ENCODE measurements at places on chromosomes 6 and 20.

DNA sequence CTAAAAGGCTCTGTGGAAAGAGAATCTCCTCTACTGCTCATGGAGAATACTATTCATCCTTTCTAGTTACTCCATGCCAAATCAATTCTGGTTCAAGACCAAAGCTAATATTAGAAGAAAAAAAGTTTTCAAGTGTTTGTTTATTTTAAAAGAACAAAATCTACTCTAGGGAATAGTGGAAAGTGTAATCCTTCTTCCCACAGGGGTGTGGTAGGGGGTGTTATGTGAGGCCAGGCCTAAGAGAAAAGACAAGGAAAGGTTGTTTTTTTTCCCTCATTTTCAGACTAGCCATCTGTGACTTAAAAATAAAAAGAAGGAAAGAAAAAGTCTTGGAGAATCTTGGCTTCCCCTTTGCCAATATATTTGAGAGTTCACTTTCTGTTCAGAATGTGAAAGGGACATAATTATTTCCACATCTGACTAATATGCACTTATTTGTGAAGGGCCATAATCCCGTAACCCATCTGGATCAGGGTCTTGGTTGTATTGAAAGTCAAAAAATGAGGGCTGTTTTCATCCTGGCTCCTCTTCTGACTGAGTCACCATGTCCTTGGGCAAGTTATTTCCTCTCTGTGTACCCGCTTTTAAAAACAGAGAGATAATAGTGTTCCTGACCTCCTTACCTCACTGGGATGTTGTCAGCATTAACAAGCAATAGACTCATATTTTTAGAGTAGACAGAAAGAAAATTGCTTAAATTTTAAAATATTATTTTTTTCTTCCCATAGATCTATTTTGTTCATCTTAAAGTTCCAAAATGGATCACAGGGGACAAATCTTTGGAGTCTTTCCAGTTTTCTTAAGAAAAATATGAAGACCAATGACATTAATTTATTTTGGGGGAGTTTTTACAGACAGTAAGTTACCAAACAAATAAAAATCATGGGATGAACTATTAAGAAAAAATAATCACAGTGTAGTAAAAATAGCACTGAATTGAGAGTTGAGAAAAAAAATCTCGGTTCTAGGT, 233.7 kb downstream of the IBTK start:
- peak; percentile 33 for DNase-seq

DNA sequence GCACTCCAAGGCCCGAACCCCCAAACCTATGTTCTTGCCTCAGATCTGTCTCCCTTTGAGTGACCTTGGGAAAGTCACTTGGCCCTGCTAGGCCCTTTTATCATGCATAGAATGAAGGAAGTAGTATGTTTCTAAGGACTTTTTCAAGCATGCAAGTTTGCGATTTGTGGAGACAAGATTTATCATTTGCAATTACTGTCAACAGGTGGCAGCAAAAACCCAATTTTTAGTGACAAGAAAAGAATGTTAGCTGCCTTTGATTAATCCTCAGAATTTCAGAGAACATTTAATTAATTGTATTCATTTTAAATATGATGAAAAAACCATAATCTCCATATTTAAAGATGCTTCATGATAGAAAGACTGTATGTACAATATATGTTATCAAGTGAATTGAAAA, 28.3 kb upstream of the PREP start:
- DNase-seq, result no peak

- DNase-seq, result no peak
Measured at GRCh38 chr6:348860-349396, 42.6 kb upstream of the IRF4 start.

- no peak for DNase-seq
Measured at GRCh38 chr20:8367689-8368088, 235.6 kb downstream of the PLCB1 start.

GRCh38 chr6:157385482-157385881, 4.5 kb downstream of the ZDHHC14 start:
- DNase-seq, result no peak

GRCh38 chr6:132084811-132085509, 133.8 kb upstream of the CCN2 start:
- DNase-seq, result no peak

DNA sequence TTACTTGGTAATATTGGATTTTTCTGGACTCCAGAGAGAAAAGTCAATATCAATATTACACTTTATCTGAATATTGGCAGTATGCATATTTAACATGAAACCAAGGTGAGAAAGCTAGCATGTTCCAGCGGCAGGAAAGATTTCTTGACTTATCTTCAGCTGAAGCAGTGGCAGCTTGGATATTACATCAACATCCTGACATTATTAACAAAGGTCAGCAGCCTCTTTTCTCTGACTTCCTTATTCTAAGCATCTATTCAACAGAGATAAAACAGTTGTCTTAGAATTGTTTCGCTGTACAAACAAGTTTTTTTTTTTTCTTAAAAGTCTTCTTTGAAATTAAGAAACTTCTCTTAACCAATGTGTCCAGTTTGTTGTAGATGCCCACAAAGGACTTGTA, 11.8 kb downstream of the DCBLD1 start:
- no peak for DNase-seq

DNA sequence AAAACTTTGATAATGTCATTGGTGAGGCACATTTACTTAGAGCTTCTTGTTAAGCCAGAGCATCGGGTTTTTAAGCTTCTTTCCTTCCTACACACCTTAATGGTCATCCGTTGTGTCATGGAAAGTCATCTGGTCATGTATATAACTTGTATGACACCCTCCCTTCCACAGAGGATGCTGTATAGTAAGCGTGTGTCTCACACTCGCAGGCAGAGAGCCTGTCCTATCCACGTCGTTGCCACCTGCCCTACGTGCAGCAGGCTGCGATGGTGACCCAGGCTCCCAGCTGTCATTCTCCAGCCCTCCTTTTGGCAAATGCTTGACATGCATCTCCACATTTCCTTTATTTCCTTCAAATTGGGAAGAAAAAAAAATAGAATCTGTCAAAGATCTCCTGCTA, 85.6 kb downstream of the MYB start:
- no peak for DNase-seq

DNA sequence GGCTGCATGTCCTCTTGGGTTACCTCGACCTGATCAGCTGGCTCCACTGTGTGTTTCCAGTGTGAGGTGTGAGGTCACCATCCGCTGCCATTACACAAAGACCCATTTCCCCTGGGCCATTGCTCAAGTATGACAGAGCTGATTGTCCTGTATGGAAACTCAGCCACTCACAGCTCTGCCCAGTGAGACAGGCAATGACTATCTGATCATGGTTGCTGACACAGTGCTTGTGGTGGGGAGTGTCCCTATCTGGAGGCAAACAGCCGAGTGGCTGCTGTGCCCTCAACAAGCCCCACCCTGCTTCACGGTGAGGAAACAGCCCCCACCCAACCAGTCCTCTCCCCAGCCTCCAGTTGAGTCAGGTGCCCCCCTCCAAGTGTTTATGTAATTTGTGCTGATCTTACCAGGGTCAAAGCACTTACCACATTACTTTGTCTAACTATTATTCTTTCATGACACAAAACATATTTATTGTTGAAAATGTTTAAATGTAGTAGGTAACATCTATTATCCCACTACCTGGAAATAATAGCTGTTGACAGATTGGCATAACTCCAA, 11.7 kb upstream of the MAPK13 start:
- DNase-seq, result no peak

- DNase-seq, result no peak
Measured at GRCh38 chr6:3592371-3592941, 135.6 kb upstream of the SLC22A23 start.

- DNase-seq, result no peak
Measured at GRCh38 chr6:52502306-52503029, 74.4 kb downstream of the TRAM2 start.

DNA sequence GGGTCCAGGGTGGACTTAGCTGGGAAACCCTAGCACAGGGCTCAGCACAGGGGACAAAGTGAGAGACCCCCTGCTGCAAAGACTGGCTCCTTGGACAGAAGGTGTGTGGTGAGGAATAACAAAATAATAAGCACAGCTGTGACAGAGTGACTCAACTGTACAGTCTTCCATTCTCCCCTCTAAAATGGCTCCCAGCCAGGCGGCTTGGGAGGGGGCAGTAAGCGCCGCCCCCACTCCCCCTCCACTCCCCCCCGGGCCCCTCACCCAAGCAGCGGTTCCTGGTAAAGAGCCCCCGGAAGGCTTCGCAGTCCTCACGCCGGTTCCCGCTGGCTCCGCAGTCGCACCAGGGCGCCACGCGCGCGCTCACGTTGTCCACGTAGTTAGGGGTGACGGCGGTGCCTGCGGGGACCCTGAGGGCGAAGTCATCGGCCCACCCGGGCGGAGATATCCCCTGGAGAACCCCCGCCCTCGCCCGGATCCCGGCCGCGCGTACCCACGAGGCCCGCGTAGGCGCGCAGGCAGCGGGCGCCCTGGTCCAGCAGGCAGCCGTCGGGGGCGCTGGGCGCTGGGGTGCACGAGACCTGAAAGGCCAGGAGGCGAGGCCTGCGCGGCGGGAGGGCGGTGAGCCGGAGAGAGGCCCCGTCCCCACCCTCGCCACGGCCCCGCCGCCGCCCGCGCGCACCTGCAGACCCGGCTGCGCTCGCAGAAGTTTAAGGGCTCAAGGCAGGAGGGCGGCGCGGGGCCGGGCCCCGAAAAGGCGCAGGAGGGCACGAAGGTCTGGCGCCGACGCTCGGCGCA, 2.7 kb downstream of the GFRA4 start:
- no peak for DNase-seq

DNA sequence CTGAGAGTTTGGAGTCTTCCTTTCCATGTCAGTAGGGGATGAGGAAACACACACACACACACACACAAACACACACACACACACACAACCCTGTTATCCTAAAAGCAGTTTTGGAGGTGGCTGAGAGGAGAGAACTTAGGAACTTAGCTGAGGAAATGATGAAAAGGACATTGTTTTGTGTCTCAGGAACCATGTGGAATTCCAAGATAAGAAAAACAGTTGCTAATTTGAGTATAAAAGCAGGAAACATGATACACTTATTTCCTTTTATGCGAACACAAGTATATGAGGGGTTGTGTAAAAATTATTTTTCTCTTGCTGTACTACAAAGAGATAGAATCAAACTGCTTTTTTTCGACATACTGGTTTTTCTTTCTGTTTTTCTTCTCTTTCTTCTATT, at the start of gene MYCT1:
Gene MYCT1, plus strand, starts transcription at position 264 of the 400 bp plus-strand sequence. Its CDS starts 6 bp downstream, at position 270.
- no peak for DNase-seq

- DNase-seq, result no peak
Measured at GRCh38 chr6:36335465-36336207, 1.1 kb downstream of the BNIP5 start.

DNA sequence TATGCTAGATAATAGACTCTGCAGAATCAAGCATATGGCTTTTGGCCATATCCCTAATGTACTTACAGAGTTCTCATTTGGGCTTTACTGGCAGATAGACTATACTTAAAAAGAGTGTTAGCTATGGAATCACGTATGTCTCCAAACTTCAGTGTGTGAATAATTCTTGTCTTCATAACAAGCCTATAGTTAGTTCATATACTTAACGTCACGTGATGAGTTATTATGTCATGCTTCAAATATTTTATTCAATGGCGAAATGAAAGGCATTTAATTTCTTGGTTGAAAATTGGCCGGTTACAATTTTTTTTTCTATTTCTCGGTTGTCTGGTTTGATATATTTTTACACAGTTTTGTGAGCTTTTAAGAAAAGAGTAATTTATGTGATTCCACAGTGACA, 62.7 kb downstream of the MEI4 start:
- DNase-seq, result no peak

DNA sequence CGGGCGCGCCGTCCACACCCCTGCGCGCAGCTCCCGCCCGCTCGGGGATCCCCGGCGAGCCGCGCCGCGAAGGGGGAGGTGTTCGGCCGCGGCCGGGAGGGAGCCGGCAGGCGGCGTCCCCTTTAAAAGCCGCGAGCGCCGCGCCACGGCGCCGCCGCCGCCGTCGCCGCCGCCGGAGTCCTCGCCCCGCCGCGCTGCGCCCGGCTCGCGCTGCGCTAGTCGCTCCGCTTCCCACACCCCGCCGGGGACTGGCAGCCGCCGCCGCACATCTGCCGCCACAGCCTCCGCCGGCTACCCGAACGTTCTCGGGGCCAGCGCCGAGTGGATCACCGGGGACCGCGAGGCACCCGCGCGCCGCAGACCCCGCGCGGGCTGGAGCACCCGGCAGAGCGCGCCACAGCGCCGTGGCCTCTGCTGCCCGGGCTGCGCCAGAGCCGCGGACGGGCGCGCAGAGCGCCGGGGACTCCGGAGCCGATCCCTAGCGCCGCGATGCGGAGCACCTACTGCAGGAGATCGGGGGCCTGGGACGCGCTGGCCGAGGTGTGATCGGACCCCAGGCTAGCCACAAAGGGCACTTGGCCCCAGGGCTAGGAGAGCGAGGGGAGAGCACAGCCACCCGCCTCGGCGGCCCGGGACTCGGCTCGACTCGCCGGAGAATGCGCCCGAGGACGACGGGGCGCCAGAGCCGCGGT, at the start of gene BMP2:
Gene BMP2, plus strand, starts transcription at position 151 of the 692 bp plus-strand sequence. CDS start 2,441 bp downstream, outside the sequence.
- peak; percentile 18 for DNase-seq

- no peak for DNase-seq
Measured at GRCh38 chr20:1310071-1310470, 18.9 kb downstream of the SDCBP2 start.

GRCh38 chr6:157029980-157030690, 253.0 kb downstream of the ARID1B start:
- no peak for DNase-seq

DNA sequence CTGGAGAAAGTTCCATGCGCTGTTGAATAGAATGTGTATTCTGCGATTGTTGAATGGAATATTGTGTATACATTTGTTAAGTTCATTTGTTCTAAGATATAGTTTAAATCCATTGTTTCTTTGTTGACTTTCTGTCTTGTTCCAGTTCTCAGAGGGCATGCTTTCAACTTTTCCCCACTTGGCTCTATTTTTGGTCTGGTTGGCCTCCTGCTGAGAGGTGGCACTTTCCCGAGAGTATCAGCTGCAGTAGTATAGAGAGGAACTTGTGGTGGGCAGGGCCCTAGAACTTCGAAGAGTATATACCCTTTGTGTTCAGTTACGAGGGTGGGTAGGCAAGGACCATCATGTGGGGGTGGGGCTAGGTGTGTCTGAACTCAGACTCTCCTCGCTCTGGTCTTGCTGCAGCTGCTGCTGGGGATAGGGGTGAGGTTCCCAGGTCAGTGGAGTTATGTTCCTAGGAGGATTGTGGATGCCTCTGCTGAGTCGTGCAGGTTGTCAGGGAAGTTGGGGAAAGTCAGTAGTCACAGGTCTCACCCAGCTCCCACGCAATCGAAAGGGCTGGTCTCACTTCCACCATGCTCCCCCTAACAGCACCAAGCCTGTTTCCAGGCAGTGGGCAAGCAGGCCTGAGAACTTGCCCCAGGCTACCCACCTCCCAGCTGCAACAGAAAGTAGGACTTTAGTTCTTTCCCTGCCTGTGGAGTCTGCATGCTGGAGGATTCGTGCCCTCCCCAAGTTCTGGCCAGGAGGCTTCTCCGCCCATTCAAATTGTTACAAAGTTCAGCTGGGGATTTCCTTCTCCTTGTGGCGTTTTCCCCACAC, 118.9 kb upstream of the SSTR4 start:
- DNase-seq, result no peak

- DNase-seq, result no peak
Measured at GRCh38 chr20:63220696-63221399, 4.9 kb upstream of the YTHDF1 start.

- no peak for DNase-seq
Measured at GRCh38 chr6:100724696-100725095, 156.4 kb downstream of the ASCC3 start.
